ENCODE measurements at places on chromosomes 12 and 14. TPM values are rescaled to one million over a fixed set of nuclear protein-coding genes. Genes with fewer than 3 reads are reported as not detected.

OS9 gene
- total RNA-seq, result 215 TPM

MYF6 gene
- total RNA-seq, result not detected

SIX4 gene
- 12.2 TPM for total RNA-seq

DNA sequence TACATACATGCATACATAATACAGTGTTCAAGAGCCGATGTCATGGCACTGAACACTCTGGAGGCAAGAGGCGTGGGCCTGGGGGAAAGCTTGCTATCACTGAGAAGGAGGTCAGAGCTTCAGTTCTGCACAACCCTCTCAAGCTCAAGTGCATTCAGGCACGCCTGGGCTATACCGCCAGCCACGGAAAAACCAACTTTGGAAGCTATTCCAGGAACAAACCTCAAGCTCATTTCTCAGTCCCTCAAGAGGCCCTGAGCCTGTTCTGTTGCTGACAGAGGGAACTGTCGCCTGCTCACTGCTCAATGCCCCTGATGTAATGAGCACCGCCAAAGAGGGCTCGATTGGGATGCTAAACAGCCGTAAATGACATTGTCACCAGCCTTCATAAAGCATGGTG lies 9.2 kb downstream of the NOS1 start:
- DNase-seq, result no peak

DNA sequence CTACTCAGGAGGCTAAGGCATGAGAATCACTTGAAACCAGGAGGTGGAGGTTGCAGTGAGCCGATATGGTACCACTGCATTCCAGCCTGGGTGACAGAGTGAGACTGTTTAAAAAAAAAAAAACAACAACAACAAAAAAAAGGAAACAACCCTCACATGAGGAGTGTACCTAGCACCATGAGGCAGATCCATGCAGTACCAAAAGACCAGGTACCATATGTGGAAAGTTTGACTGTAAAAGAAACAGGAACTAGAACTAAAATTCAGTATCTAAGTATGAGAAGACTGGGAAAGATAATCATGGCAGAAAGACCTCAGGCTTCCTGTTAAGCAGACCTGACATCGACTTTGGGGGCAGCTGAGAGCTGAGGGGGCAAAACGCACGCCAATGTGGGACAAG lies 55.1 kb downstream of the TRAFD1 start:
- no peak for DNase-seq

- peak; percentile 8 for DNase-seq
Measured at GRCh38 chr14:71273366-71273765, 366.1 kb downstream of the PCNX1 start.

TXNRD1 gene
- 477 TPM for total RNA-seq

DNA sequence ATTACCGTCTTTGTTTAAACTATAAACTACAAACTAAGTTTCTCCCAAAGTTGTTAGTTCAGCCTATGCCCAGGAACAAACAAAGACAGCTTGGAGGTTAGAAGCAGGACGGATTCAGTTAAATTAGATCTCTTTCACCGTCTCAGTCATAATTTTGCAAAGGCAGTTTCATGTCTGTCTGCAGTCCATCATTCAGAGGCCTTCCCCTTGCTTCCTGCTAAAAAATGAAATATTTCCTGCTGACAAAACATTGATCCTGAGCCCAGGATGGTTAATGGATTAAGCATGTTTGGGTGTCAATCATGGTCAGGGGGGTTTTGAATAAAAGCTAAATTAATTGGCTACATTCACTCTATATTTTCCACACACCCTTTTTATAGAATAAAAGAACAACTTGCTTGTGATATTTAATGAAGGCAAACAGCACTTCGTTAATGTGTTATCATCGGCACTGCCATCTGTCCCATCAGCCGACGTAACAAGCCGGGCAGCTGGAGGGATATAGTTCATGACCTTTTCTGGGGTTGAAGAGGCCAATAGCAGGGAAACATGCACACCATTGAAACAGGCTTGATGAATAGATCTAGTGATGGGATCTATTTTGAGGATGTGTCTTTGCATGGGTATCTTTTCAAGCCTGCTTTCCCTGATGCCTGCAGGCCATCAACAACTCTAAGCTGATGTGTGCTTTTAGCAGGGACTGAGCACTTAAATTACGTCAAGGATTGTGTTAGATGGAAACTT lies 521.3 kb upstream of the TMEM132C start:
- no peak for DNase-seq

DNA sequence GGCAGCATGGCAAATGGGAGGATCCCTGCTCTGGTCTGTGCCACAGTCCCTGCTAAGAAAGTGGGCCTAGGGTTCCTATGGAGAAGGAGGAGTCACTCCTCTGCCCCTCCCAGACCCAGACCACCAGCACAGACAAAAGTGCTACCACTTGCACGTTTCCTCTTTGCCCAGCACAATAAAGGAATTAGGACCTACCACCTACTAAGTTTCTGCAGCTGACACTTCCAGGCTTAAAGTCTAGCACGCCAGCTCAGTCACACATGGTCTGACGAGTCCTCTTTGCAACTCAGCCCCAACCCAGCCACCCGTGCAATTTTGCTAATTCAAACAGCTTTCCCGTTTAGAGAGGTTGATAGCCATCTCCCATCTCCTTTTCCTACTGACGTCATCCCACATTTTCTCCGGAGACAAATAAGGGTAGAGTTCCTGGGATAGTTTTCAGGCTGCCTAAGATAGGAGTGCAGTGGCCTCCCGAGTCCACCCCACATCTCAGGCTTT lies 66.2 kb upstream of the PTGR2 start:
- DNase-seq, result peak; percentile 88

POTEM gene
- not detected for total RNA-seq

GRCh38 chr12:65269603-65270002 lies 8.9 kb upstream of the MSRB3 start:
- peak; percentile 37 for DNase-seq

DNA sequence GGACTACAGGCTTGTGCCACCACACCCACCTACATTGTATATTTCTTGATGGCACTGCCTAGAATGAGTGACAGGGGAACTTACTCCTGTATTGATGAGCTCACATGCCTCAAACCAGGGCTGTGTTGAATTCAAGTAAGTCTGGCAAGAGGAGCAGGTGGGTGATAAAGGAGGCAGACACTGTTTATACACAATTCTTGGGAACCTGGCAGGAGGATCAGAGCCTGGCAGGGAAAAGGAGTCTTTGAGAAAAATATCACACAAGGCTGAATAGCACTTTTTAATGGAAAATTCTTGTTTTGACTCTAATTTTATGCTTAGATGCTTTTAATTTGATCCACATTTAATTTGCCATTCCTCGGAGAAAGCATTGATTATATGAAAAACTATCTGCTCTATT lies 293.1 kb upstream of the NPAS3 start:
- DNase-seq, result no peak

EPYC gene
- not detected for total RNA-seq

DNA sequence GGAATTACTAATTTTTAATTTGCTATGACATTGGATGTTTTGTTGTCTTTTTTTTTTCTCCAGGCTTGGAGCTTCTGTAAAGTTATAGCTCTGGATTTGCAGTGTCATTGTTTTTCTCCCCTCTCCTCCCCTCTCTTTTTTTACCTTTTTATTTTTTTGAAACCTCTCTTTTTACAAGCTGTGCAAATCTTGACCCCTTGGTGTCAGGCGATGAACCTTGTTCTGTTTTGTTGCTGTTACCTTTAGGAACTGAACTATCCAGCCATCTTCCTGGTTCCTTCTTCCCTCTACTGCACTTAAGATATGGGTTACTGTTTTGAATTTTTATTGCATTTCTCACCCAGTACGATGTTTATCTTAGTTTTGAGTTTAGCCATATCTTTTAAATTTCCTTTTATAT lies 13.7 kb downstream of the KTN1 start:
- DNase-seq, result no peak

- no peak for DNase-seq
Measured at GRCh38 chr12:26156201-26156871, 31.5 kb upstream of the BHLHE41 start.

RPS6KL1 gene
- 0.38 TPM for total RNA-seq

GRCh38 chr14:65238456-65238855 lies 136.1 kb upstream of the MAX start:
- peak; percentile 84 for DNase-seq

DNA sequence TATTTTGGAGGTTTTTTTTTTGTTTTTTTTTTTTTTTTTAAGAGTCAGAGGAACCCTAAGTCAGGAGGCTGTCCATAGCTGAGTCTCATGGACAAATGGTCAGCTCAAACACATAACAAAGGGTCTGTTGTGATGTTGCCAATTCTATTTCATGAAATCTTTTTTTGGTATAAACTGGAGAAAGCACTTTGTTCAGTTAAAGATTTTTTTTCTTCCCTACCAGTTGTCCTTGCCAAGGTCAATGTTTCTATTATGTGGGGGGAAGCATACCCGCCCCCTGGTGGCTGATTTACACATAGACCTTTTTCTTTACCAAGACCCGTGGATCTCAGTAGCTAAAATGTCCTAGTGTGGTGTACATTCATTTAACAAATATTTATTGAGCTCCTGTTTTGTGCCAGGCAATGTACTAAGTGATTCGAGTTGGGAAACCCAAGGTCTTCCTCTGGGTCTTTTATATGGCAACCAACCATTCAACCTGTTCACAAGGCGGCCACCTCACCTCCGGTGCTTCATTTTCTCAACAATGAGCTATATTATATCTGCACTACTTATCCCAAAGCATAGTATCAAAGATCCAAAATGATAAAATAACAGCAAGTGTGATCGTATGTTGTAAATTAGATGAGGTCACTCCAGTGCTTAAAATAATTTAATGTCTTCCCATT lies 214.5 kb downstream of the PAH start:
- DNase-seq, result peak; percentile 67

DNA sequence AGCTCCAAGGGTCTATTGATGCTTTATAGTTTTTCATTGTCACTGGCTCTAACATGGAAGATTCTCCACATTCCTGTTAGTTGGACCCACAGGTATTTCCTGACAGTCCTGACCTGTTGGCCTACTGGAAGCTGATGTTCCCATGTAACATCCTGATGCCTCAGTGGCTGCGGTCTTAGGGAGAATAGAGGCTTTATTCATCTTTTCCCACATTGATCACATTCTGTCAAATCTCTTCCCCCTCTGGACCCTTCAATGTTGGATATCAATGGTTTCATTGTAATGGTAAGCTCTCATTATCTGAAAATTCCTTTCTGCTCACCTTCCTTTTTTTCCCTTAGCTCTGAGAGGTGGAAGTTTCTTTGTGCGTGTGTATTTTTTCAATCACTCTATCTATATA lies 280.9 kb upstream of the TBX3 start:
- DNase-seq, result no peak

CCDC85C gene
- 9.0 TPM for total RNA-seq

FGF6 gene
- total RNA-seq, result not detected

GRCh38 chr12:11768233-11768965 lies 118.9 kb downstream of the ETV6 start:
- DNase-seq, result no peak

GRCh38 chr14:102868956-102869547 lies 53.4 kb upstream of the AMN start:
- DNase-seq, result no peak

GRCh38 chr12:79661629-79662028 lies 29.1 kb downstream of the PAWR start:
- DNase-seq, result peak; percentile 29

DNA sequence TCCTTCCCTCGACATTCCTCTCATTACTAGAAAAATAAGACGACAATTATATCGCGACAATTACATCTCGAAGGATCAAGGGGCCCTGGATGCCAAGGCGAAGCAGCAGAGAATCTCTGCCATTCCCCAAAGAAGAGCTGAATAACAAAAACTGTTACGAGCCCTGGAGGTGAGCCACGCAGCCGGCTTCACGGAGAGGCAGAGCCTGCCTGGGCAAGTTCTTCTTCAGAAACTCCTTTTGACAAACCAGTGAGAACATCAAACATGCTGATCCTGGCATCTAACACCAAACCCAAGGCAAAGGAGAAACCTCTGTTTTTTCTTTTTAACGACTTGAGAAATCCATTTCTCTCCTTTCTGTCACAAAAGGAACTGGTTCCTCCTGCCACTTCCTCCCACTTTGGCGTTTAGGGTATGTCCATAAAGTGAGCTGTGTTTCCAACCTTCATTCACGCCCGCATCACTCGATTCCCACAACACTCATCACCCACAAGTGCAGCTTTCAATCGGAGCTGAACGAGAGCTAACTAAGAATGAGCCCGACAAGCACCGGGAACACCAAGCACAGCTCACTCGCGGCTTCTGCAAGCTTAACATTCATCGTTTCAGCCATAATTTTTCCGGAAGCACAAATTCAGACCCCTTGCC lies 21.5 kb downstream of the CCDC88C start:
- no peak for DNase-seq

DNA sequence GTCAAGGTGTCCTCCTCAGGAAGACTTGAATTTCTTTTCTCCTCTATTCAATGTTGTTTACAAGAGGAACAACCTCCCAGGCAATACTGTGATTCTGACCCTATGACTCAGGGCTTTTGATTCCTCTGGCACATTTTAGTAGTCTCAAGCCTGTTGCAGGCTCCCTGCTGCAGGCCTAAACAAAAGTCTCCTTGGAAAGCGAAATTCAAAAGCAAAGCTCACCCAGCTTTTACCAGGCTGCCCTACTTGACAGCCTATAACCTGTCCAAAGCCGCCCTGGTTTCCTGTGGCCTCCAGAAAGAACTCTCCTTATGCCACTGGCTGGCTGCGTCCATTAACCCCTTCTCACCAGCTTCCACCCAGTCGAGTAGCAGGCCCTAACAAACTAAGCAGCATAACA lies 11.6 kb downstream of the FGD6 start:
- DNase-seq, result peak; percentile 92

- no peak for DNase-seq
Measured at GRCh38 chr14:76701981-76702380, 59.3 kb upstream of the VASH1 start.

JAG2 gene
- 0.13 TPM for total RNA-seq

GALNT8 gene
- not detected for total RNA-seq

DNA sequence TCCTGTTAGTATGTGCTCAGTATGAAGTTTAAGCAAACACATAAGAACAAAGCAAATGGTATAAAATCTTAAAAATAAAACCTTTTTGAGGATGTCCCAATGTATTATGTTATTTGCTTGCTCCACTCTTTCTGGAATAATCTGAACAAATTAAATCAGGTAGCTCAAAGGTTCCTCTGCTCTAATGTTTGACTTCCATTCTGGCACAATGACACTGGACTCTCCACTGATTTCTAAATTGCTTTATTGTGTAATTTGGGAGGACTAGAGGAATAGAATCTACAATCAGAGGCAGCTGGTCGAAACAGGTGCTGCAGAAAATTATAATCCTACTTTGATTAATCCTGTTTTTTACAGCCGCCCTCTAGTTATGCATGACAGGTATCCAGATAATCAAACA lies 523.7 kb upstream of the FOXG1 start:
- no peak for DNase-seq

Measured in GM23248 (cell line).